ENCODE measurements at places on chromosomes 11 and 22.

GRCh38 chr11:122755941-122756340 is 82.4 kb upstream of the CRTAM start:
- no peak for DNase-seq

DNA sequence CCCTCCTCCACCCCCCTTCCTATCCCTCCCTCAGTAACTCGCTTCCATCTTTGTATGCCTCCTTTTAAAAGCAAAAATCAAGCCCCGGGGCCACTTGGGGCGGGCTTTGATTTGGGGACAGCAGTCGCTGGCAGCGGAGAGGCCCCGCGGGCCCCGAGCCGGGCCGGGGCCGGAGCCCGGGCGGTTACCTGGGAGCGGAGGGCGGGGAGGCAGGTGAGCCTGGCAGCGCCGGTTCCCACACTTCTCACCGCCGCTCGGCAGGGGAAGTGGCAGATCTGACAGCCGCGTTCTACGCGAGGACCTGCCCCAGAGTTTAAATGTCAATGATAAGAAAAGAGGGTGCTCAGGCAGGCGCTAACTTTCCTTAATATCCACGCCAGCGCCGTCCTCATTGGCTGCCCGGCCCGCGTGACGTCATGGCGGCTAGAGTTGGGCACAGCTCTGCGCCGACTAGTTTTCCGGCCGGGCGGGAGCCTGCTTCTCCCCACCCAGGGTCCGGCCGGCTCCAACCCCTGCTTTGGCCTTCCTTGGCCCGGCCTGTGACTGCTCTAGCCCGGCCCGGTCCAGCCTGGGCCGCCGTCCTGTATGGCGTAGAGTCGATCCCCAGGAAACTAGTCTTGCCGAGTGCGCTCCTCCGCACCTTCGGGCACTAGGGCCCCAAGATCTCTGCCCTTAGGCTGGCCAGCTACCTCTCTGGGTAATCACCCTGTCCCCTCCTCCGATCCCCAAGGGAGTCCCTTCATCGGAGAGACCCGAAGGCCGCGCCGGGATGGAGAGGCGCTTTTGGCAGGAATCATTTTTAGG is 6.7 kb upstream of the PAX6 start:
- no peak for DNase-seq

GRCh38 chr11:68266936-68267880 is 4.6 kb downstream of the C11orf24 start:
- DNase-seq: no peak

DNA sequence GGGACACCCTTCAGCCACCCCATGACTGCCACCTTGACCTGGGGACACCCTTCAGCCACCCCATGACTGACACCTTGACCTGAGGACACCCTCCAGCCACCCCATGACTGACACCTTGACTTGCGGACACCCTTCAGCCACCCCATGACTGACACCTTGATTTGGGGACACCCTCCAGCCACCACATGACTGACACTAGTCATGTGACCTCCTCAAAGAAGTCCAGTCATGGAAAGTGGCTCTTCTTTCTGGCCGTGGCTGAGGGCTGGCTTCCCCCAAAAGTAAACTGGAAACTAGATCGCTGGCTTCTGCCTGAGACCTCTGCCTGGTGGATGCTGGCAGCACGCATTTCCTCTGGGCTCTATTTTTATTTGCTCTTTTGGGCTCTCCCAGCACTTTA is 28.4 kb downstream of the ARFGAP2 start:
- no peak for DNase-seq

- no peak for DNase-seq
Measured at GRCh38 chr22:43172191-43172590, 14.7 kb downstream of the TTLL12 start.

- no peak for DNase-seq
Measured at GRCh38 chr11:110032957-110033570, 60.1 kb upstream of the ZC3H12C start.

- DNase-seq: no peak
Measured at GRCh38 chr11:75400146-75400865, 988 bp downstream of the RPS3 start.

DNA sequence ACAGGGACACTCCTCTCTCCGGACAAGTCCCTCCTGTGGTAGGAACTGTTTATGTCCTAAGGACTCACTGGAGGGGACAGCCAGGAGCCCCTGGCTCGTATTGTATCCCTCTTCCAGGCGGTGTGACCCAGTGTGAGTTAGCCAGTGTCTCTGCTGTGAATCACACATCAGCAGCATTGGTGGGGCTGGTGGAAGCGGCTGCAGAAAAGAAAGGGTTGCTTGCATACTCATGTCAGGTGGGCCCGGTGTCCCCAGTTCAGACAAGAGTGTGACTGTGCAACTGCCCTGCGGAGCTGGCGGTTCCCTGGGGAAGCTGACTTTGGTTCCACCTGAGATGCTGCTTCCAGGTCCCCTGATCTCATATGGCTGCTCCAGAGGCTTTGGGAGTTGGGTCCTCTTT is 99.4 kb downstream of the ZBTB16 start:
- DNase-seq: no peak

GRCh38 chr11:66625041-66625751 is 8.8 kb downstream of the RBM14 start:
- DNase-seq: no peak

All from SW 1271 (cell line).